ENCODE measurements at places on chromosomes 13 and 19.

DNA sequence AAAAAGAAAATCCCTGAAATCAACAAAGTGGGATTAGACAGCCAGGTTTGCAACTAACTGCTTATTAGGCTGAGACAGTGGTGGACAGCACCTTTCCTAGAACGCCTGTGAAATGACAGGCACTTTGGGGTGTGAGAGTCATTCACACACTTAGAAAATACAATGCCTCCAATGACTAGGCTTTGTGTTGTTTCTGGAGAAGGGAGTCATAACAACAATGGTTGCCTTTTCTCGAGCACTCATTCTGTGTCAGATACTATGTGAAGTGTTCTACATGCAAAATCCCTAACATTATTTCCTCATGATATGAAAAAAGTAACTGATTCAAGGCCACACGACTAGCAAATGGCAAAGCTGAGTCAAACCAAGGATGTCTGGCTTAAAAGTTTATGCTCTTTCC is 41.2 kb downstream of the SACS start:
- no peak for DNase-seq

DNA sequence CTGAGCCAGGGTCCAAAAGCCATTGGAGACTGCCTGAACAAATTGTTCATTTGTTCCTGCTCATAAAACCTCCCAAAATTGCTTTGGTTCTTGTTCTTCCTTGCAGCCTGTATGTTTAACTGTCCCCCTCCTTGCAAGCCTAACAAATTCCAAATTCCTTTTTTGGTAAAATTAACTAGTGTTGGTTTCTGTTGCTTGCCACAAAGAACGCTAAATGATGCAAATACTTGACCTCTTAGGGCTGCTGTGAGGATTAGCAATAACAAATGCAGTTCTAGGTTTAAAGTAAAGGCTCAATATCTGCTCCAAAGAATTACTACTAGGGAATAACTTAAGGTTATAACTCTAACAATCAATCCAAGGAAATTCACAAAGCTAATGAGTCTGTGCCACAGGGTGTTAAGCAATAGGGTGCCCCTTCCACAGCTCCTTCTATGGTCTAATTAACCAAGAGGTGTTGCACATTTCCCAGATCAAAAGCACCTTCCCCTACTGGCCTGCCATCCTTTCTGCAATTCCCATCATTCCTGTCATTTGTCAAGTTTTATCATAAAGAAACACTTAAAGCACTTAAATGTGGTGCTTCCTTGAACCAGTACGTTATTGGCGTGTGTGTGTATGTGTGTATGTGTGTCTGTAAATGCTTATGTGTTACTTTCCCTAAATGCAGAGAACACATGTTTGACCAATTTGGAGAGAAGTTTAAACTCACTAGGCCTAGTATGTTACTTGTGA is 110.2 kb downstream of the RAP2A start:
- no peak for DNase-seq

DNA sequence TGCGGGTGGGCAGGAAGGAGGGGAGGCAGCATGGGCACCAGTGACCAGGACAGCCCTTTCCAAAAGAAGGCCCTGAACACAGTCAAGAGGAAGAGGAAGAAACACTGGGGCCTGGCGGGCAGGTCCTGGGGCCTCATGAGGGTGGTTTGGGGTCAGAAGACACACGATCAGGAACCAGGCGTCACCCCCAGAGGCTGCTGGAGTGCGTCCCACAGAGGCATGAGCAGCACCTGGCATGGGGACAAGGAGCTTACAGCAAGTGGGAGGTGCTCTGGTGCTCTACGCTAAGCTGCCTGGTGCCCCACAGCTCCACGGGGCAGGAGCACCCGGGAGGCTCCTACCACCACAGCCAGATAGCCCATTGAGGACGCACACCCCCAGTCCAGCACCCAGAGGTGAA is 20.0 kb downstream of the ELL start:
- no peak for DNase-seq

- no peak for DNase-seq
Observed at GRCh38 chr13:102145750-102146149, 256.1 kb downstream of the FGF14 start.

DNA sequence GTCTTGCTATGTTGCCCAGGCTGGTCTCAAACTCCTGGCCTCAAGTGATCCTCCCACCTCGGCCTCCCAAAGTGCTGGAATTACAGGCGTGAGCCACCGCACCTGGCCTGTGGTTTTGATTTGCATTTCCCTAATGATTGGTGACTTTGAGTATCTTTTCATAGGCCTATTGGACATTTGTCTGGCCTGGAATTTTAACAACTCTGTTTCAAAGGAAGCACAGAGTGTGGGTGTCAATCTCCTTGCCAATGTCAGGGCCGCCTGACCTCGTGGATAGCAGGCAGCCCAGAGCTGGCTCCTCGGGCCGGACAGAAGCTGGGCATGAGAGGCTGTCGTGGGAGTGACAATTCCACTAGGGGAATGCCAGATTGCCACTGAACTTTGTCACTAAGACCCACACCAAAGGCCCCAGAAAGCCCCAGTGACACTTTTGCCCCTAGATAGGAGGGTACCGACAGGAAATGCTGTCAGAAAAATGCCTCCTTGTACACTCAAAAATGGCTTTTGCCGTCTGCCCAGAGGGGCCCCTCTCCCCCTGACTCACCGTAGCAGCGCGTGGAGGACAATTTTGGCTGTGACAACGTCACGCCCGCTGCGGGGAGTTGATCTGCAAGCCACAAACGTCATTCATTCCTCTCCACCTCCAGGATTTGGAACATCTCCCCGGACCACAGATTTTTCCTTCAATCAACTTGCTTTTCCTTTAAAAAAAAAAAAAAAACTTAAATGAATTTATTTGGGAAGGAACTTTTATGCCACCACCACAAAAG is 11.7 kb upstream of the ADGRE5 start:
- DNase-seq = peak; percentile 63

DNA sequence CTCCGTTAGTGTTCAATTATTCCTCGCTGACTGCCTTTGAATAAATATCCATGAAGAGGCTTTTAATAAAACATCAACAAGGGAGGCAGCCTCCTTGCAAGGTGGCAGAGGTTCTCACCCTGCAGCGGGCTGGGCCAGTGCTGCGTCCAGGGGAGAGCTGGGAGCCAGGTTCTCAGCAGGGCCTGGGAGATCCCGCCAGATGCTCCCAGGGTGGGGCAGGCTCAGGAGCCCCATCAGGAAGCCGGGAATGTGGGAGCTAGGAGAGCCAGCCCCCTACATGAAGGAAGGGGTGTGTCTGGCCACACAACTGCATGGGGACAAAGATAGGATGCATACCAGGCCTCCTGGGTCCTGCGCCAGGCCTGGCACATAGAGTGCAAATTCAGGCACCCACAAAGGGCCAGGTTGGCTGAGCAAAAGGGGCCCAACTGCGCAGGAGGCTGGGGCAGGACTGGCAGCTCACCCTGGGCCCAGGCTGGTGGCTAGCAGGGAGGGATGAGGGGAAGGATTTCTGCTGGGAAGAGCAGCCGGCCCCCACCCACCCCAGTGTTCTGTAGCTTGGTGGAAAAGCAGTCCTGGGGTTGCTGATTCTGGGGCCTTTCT is 22.8 kb downstream of the VSTM2B start:
- DNase-seq = no peak

DNA sequence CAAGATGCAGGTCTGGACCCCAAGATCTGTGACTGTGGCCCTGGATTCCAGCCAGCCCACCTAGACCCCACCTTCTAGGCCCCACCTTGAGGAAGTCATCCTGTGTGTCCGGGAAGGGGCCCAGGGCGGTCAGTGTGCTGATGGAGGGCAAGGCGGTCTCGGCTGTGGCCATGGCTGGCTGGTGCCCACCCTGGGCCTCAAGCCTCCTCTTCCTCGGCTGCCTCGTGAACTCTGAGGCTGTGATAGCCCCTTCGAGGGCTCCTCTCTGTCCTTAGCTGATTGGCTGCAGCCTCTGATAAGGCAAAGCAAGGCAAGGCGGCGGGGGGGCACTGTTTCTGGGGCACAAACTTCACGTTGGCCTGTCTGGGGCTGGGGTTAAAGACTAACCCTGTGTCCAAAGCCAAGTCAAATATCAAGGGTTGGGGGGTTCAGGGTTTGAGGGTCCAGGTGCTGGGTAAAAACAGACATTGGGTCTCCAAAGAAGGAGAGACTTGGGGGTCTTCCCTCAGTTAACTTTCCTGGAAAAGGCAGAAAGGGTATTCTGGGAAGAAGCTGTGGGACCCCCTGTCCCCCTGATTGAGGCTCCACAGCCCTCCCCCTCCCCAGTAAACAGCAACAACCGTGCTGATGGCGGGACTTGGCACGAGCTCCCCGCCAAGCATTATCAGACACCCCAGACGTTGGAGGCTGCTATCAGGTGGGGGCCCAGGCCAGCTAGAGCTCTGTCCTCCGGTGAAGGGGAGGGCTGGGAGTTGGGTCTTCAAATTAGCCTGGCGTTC is at the start of gene KLF1:
Gene KLF1 (minus strand): TSS at position 233 of the 779 bp plus-strand sequence. CDS start 61 bp downstream, at position 172.
- DNase-seq = no peak

DNA sequence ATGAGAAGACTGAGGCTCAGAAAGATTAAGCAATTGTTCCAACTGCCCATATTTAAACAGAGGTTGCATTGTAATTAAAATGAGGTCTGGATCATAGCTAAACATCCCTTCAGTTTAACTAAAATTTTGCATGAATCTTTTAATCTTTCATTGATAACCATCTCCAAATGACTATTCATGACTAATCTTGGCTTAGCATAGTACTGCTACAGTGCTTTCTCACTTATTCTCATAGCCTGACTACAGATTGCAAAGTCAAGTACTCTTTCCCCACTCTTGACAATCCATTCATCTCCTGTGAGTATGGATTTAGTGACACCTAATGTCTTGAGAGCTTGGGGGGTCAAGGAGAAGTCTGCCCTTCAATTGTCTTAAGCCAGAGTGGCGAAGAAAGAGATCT is 258.4 kb downstream of the RFC3 start:
- DNase-seq = no peak

- DNase-seq = no peak
Observed at GRCh38 chr13:113405481-113406300, 41.8 kb upstream of the GRTP1 start.

GRCh38 chr13:100890645-100891044 is 216.1 kb upstream of the TMTC4 start:
- no peak for DNase-seq

DNA sequence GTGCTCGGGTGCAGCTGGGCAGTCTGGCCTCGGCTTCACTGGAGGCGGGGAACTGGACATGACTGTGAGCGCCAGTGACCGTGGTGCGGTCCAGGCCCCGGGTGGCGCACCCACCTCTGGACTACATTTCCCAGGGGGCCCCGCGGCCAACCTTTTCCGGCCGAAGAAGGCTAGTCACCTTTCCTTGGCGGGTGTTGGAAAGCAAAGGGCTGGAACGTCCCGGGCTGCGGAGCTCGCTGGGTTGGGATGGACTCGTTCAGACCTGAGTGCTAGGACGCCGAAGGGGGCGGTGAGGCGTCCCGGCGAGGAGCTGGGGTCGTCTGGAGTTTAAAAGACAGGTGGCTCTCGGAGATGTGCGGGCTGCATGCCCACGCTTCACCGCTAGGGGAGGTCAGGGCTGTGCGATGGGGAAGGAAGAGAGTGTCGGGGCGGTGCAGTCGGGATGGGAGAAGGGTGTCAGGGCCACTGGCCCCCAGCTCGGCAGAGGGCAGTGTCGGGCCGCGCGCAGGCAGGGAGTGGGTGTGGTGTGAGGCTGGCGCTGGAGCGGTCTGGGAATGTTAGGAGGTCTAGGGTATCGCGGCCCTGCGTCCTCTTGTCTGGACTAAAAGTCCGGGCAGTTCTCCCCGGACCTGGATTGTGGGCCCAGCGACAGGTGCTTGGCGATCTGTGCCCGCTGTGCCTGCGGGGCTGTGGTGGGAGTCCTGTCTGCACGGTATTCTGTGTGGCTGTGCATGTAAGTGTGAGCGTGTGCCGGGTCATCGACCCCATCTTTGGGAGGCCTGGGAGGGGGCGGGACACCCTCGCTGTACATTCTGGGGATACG is 57.1 kb downstream of the ZNF568 start:
- peak; percentile 87 for DNase-seq

- DNase-seq = no peak
Observed at GRCh38 chr19:1648459-1648849, 4.0 kb downstream of the TCF3 start.

DNA sequence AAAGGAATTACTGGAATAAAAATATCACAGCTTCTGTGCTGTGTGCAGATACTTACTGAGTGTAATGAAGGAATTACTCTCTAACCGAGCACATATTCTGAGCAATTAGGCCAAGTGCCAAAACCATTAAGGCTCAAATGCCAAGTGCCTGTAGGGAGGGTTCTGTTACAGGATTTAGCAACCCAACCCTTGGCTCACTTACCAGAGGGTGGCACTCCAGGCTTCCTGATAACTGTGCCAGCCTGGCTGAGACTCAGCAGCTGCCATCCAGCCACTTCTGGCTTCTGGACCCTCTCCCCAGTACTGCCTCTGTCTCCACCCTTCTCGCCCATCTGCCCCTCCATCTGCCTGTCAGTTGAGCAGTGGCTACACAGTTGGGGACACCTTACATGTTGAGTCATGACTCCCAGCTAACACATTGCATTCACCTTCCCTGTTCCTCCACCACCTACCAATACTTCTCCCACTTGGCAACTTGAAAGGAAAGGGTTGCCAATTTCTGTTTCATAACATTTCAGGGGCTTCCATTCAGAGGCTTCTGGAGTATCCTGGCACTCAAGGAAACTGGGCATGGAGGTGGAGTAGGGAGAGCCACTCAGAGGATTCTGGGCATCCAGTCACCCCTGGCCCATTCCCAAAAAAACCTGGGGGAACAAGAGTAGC is 110.5 kb downstream of the COG6 start:
- peak; percentile 40 for DNase-seq

- DNase-seq = peak; percentile 99
Observed at GRCh38 chr19:53867225-53868090, at the start of gene MYADM. TSS of gene MYADM (plus strand) at chr19:53867883. CDS start at chr19:53873530, 5,647 bp downstream.

- no peak for DNase-seq
Observed at GRCh38 chr19:6292006-6292405, 12.2 kb upstream of the MLLT1 start.

DNA sequence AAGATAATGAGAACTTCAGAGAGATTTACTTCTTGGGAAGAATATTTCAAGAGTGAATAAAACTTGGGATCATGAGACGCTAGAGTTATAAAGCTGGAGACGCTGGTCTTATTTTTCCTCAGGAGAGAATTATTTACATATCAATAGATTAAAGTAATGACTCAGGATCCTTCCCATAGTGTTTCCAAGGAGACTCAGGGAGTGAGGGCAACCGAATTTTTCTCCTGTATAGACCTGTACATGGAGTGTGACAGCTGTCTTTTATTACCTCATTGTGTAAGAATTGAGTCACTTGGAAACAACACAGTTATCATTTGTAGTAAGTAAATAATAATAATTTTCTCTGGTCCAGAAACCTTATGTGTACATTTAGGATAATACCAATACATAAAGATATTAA is 1905.5 kb downstream of the OLFM4 start:
- DNase-seq = no peak

- DNase-seq = no peak
Observed at GRCh38 chr13:111011899-111012298, 97.0 kb upstream of the ANKRD10 start.

GRCh38 chr13:38657191-38657590 is 29.7 kb upstream of the FREM2 start:
- DNase-seq = peak; percentile 36

DNA sequence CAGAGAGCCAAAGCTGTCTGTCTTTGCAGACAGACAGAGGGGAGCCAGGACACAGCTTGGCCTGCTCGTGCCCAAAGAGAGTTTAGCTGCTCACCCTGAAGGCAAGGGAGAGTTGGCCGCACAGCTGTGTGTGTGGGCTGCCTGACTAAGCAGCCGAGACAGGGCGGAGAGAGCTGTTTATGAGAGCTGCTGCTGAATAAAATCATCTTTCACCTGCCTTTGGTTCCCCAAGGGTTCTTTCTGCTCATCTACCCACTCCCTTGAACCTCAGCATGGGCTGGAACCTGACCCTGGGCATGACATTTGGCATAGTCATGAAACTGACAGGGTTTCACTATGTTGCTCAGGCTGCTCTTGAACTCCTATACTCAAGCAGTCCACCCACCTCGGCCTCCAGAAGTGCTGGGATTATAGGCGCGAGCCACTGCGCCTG is 98.2 kb downstream of the RBM26 start:
- DNase-seq = peak; percentile 26
